Stimulated activated CD4-positive, alpha-beta T cell treated with anti-CD3 and anti-CD28 coated beads, Interleukin-4, amount 100 ng/mL, for 24 hours (primary cell): ENCODE measurements at places on chromosomes 16 and 17.

GRCh38 chr17:57862694-57863667 lies 13.1 kb upstream of the MRPS23 start:
- no peak for DNase-seq

GRCh38 chr16:85253084-85253941 lies 141.0 kb upstream of the CIBAR2 start:
- DNase-seq = peak; percentile 61

GRCh38 chr17:42221886-42222745 lies 27.8 kb upstream of the GHDC start:
- DNase-seq = peak; percentile 64

GRCh38 chr17:34525651-34526050 lies 53.7 kb upstream of the TMEM132E start:
- no peak for DNase-seq

GRCh38 chr16:15464401-15465186 lies 30.2 kb downstream of the BMERB1 start:
- DNase-seq = no peak

DNA sequence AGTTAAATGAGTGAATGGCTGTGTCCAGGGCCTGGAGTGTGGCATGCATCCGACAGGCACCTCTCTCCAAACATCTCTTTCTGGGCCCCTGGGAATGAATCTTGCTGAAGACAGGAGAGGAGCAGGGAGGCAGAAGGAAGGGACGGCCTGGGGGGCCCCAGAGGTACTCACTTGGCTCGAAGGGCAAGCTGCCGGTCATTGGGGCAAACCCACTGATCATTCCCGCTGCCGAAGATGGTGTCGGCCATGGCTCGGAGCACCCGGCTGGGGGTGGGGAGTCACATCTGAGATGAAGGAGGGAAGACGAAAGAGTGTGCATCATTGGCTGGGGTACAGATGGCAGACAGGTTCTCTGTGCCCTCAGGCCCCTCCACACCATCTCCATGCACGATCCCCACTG lies 25.3 kb downstream of the RPH3AL start:
- DNase-seq = no peak

DNA sequence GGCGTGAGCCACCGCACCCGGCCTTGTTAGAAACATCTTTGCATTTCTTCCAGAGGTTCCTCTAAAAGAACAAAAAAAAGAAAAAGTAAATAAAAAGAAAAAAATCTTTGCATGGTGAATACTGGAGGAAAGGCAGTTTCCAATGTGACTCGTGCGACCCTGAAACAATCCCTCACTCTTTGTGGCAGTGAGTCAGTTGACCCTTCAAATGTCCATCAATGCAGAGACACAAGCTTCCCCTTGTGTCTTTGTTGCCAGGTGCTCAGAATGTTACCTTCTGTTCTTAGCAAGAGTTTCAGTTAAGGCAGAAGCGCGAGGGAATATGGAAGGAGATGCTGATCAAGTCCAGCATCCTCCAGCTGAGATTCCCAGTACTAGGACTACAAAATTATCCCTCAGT lies 16.4 kb downstream of the CACNG4 start:
- DNase-seq = no peak

GRCh38 chr16:3824121-3824795 lies 56.3 kb downstream of the CREBBP start:
- no peak for DNase-seq

GRCh38 chr16:57007530-57007929 lies 18.2 kb downstream of the NLRC5 start:
- no peak for DNase-seq

- DNase-seq = peak; percentile 35
Measured at GRCh38 chr16:50313596-50314478, 47.5 kb downstream of the ADCY7 start.

DNA sequence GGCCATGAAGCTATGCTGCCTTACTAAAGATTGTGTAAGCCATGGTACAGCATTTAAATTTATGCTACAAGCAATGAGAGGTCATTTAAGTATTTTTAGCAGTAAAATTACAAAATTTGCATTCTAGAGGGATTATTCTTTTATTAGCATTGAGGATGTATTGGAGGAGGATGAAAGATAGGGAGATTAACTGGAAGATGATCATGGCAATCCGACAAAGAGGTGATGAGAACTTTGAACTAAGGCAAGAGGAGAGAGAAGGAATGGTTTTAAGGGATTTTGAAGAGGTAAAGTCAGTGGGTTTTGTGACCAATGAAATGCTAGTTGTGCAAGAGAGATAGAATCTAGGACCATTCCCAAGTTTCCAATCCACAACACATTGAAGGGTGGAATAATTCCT lies 129.9 kb downstream of the SNX11 start:
- no peak for DNase-seq

DNA sequence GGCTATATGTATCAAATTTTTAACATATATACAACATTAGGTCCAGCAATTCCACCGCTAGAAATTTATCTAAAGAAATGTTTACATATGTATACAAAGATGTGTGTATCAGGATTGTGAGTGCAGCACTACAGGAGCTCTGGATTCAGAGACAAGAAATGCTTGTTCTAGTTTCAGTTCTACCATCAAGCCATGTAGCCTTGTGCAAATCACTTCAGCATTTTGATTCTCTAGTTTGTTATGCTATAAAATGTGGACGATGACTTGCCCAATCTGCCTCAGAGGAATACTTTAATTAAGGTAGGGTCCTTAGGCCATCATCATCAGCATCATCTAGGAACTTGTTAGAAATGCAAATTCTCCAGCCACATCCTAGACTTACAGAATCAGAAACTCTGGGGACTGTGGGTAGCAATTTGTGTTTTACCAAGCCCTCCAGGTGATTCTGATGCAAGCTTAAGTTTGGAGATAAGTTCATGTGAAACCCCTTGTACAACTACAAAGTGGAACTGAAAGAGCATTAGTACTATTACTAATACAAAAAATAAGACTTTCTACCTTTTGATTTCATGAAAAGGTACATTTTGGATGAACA lies 131.2 kb upstream of the CORO6 start:
- DNase-seq = no peak

DNA sequence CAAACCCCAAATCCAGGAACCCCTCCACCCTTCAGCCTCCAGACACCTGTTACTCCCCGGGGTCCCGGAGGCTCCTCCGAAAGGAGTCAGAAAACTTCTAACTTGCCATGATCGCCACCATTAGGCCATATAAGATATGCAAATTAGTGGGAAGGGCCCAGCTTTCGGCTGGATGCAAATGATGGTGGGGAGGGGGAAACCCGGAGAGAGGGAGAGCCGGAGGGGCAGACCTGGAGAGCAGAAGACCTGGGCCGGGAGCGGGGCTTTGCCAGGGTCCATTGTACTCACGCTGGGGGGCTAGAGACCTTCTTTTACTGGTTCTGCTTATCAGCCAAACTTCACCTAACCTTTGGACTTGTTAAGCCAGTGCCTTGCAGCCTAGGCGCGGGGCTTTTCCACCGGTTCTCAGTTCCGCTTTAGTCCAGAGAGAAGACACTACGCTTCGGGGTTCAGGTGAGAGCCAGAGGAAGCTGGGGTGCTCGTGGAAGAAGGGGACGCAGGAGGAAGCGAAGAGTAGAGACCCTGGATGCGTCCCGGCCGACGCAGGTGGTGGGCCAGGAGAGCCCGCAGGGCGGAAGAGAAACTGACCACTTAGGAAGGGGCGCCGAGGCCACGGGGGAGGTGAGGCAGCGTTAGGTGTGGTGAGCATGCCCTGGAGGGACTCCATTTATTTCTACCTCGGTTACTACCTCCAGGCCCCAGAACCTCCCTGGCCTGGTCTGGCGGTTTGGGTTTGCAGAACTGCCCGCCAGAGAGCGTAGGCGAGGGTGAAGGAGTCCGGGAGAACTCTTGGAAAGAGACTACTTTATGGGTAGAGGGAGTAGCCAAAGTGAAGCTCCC lies at the start of gene HNF1B:
Gene HNF1B, minus strand, starts transcription at position 99 of the 840 bp plus-strand sequence. CDS start 175 bp downstream, outside the sequence.
- no peak for DNase-seq
